Subcutaneous adipose tissue (tissue), 4 donors: ENCODE measurements at places on chromosomes 6 and 20. TPM values are rescaled to one million over a fixed set of nuclear protein-coding genes. Genes with fewer than 3 reads are reported as not detected.

Gene TP53TG5
- 0.57 TPM for total RNA-seq

Gene FRS3
- total RNA-seq: 4.4 TPM

Gene COL11A2
- total RNA-seq: not detected

Gene PLN
- 6.6 TPM for total RNA-seq

Gene PKHD1
- total RNA-seq: 1.1 TPM

Gene SNPH
- 1.7 TPM for total RNA-seq

Gene KIAA1755
- 2.9 TPM for total RNA-seq

Gene MOG
- not detected for total RNA-seq

Gene RIPOR2
- 8.3 TPM for total RNA-seq

Gene TNFRSF21
- total RNA-seq: 42.0 TPM

Gene THBS2
- 43.5 TPM for total RNA-seq

Gene CNKSR3
- 5.5 TPM for total RNA-seq

Gene ADIG
- total RNA-seq: not detected

Gene CDH4
- total RNA-seq: not detected

Gene CRIP3
- total RNA-seq: 2.0 TPM

Gene RAET1G
- 0.82 TPM for total RNA-seq

Gene BANF2
- total RNA-seq: not detected

Gene TGM3
- total RNA-seq: not detected

Gene CST5
- total RNA-seq: not detected

Gene PGC
- not detected for total RNA-seq

Gene TPBG
- total RNA-seq: 13.5 TPM

Gene TOP1
- 59.2 TPM for total RNA-seq

Gene ANKRD66
- total RNA-seq: not detected

Gene CCM2L
- total RNA-seq: 4.2 TPM

Gene CNBD2
- 3.1 TPM for total RNA-seq

Gene NECAB3
- total RNA-seq: 23.6 TPM

Gene ZC2HC1B
- total RNA-seq: not detected
